MCF 10A (cell line): ENCODE measurements at places on chromosomes 7 and 10.

GRCh38 chr10:9635691-9636090, 1382.0 kb upstream of the CELF2 start:
- no peak for DNase-seq

DNA sequence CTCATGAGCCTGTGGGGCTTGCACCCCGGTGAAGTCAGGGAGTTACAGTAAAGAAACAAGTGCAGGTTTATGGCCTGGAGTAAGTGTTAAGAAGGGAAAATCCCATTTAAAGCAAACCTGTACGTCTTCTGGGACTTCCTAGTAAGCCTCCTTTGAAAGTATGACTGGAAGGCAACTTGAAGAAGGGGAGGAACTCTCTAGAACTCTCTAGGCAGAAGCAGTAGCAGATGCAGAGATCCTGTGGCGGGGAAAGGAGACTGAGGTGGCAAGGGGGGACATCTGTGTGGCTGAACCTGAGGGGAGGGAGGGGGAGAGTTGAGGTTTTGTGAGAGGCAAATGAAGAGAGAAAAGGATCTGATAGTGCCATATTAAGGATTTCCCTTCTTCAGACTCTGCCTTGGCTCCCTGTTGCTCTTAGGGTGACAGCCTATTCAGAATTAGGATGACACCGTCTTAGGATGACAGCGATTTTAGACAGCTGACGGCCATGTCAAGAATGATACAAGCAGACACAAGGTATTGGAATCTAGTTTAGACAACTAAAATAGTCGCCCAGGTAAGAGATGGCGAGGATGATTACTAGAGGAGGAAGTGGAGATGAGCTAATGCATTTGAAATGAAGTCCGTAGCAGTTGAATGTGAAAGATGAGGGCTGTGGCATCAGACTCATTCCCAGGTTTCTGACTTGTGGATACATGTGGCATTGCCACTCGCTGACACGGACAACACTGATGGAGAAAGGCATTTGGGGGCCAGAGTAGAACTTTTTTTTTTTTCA, 29.0 kb downstream of the CUL1 start:
- no peak for DNase-seq

DNA sequence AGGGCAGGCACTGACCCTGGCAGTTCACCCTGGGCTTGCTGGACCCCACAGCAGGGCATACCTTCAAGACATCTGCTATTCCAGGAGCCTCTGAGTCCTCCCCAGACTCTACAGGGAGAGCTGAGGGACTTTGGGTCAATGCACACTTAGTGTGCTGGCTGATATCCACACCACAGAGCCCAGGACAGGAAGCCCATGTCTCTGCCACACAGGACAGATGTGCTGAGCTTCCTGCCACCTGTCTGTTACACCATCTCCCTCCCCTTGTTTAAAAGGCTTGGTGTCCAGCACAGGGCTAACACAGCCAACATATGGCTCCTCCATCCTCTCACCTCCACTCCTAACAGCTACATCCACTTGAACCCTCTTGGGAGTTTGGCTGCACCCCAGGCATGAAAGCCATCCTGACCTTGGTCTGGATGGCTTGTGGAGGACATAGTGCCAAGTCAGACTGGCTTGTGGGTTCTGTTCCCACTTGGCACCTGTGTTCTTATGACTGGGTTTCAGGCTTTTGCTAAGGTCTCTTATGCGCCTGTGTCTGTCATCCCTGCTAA, 529.8 kb downstream of the GALNT17 start:
- DNase-seq: no peak

GRCh38 chr7:141586878-141587277, 35.7 kb downstream of the AGK start:
- no peak for DNase-seq

DNA sequence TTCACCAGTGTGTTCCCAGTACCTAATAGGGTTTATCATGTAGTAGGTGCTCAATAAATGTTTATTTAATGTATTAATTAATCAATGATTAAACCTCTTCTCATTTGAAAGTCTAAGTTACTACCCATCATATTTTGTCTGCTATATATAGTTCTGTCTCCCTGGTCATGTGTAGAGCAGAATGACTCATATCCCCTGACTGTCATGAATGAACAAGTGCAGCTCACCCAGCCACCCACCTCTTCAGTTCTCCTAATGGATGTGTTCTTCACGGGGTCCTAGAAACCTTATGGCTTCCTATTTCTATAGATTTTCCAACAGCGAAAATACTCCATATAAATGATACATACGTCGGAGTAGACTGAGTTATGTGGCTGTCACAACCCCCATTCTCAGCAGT, 64.5 kb downstream of the HIF1AN start:
- peak; percentile 8 for DNase-seq

GRCh38 chr7:153193144-153193595, 433.6 kb downstream of the ACTR3B start:
- DNase-seq: no peak

- DNase-seq: no peak
Observed at GRCh38 chr7:132666071-132666773, 90.0 kb upstream of the PLXNA4 start.

- DNase-seq: no peak
Observed at GRCh38 chr10:24916365-24916764, 36.0 kb downstream of the PRTFDC1 start.

DNA sequence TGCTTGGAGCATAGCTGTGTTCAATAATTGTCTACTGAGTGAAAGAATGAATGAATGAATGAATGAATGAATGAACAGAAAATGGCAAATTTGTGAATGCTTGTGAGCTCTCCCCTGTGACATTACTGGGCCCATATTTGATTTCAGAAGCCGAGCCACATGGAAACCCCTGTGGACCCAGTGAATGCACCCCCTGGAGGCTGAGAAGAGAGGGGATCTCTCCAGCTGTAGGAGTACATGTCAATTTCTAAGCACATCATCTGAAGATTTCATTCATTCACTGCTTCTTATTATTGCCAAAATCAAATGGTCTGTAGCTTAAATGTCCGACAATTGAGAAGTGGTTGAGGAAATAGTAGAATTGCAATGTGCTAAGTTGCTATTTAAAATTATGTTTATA, 58.3 kb upstream of the DOCK1 start:
- no peak for DNase-seq

- no peak for DNase-seq
Observed at GRCh38 chr7:35781767-35782515, 18.9 kb upstream of the SEPTIN7 start.

- peak; percentile 73 for DNase-seq
Observed at GRCh38 chr10:95430231-95430951, 130.8 kb downstream of the SORBS1 start.

DNA sequence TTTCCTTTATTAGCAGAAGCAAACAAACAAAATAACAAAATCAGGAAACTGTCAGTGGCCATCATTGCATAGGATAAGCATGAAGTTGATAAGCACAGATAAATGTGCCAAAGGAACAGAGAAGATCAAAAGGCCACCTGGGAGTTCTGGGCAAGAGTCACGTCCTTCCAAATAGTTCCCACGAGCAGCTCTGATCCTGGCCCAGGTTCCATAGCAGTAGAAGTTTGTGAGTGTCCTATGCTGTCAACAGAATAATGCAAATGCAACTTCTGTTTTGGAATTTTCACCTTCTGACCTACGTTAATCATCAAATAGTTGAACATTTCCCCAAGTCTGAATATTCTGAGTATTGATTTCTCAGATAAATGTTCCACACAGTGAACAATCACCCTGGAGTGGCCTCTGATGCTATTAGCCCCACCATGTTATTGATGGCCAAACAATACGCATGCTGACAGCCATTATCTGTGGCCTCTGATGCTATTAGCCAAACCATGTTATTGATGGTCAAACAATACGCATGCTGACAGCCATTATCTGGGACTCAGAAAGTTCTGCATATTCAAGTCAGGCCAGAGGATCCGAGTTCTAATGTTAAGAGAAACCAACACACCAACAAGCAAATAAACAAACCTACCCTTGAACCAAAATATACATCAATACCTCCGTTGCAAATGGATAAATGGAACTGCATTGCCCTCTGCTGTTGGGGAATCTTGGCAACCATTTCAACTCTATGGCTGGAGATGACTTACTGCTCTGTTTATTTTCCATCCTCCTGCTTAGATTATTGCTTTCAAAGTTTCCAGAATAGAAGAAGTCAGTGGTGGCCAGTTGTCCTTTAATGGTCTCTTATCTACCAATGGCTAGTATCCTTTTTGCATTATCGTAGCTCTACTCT, 63.3 kb downstream of the MRC1 start:
- peak; percentile 45 for DNase-seq

DNA sequence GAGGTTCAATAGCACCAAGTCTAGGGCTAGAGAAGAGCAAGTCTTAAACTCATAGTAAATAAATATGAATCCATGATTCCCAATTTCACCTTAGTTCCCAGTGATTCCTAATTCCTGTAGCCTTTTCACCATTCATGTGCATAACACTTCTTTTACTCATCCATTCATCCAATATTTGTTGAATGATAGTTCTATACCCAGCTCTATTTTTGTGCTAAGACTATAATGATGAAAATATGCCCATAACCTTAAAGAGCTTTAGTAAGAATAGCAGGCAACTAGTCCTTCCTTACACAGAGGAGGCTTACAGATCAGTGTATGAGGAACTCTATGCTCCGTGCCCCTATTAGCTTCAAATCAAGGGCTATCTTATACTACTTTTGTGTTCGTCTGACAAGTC, 280.2 kb upstream of the CHRM2 start:
- no peak for DNase-seq

GRCh38 chr7:144011458-144012230, 11.5 kb downstream of the OR6B1 start:
- DNase-seq: no peak

- no peak for DNase-seq
Observed at GRCh38 chr7:146966274-146966673, 849.7 kb downstream of the CNTNAP2 start.
